D721Med (cell line): ENCODE measurements at places on chromosomes 2 and 18.

- no peak for DNase-seq
These were observed 267.7 kb upstream of the SPRED2 start for GRCh38 chr2:65700004-65700651.

- no peak for DNase-seq
These were observed 54.9 kb upstream of the BZW1 start for GRCh38 chr2:200756618-200757321.

GRCh38 chr18:9340472-9340871 is 5.9 kb downstream of the TWSG1 start:
- no peak for DNase-seq

DNA sequence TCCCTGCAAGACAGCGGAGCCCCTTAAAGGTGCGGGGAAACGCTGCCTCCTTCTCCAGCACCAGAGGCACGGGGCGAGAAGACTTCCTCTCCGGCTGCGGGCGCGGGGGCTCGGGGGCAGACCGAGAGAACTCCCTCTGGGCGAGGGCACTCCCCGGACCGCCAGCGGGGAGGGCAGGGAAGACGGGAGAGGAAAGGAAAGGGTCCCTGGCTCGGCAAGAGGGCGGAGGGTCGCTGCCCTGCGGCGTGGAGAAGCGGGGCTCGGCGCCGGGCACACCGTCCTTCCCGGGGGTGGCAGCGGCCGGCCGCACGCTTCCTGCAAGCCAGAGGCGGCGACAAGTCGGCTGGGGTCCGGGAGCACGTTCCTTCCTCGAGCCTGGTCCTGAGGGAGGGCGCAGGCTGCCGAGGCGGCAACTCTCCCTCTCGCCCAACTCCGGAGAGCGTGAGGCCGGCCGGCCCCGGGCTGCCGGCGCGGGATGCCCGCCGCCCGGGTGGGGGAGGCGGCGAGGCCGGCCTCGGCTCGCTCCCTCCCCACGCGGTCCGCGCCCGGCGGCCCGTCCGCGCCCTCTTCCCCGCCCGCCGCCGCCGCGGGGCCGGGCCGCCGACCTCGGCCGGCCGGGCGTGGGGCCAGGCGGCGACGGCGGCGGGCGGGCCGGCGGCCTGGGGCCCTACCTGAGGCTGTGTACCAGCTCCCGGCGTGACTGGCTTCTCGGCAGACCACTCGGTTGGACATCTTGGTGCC is 1.1 kb downstream of the MEMO1 start:
- DNase-seq, result no peak

- DNase-seq, result no peak
These were observed 344.9 kb downstream of the RBM43 start for GRCh38 chr2:150916467-150917396.

- DNase-seq, result no peak
These were observed 33.8 kb downstream of the CCDC93 start for GRCh38 chr2:117979911-117980701.

GRCh38 chr2:194619366-194619765 is 1037.7 kb upstream of the SLC39A10 start:
- no peak for DNase-seq

- DNase-seq, result no peak
These were observed 13.0 kb upstream of the TYMS start for GRCh38 chr18:644395-645004.

DNA sequence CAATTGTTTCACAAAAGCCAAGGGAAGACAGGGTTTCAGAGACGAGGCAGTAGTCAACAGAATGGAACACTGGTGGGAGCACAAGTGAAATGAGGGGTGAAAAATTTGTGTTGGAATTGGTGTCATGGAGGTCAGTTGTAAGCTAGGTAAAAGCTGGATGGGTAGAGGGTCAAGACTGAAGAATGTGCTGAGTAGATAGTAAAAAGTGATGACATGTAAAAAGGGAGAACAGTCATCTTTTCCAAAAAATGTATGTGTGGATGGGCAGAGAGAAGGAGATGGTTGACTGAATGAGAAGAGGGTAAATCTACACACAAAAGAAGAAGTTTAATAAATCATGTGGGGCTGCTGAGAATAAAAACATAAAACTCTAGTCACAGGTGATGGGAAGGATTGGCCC is 92.7 kb upstream of the COL3A1 start:
- no peak for DNase-seq

- DNase-seq, result no peak
These were observed 5.0 kb upstream of the UGT1A1 start for GRCh38 chr2:233754872-233755611.

GRCh38 chr2:129885735-129886134 is 93.7 kb upstream of the RAB6C start:
- no peak for DNase-seq

DNA sequence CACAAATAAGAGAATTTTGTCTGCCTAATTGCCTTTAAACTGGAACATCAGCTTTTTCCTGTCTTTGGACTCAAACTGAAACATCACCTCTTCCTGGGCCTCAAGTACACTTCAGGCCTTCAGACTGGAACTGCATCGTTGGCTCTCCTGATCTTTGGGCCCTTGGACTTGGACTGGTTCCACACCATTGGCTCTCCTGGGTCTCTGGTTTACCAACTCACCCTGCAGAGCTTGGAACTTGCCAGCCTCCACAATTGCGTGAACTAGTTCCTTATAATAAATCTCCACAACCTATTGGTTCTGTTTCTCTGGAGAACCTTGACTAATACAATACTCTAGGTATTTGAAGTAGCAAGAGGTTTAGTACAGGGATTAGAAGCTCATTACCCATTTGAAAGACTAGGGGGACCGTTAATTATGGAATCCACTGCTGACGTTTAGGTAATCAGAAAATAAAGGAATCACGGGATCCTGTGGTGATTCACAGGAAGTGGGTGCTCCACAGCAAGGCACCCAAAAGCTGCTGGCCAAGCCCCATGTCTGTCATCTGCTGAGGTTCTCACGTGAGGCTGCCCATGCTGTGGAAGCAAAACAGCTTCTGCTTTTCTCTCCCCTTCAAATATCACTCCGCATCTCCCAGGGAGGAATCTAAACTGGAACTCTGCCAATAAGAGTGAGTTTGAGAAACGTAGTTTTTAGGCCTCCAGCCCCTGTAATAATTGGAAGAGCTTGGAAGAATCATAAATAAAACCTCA is 20.0 kb upstream of the SGPP2 start:
- no peak for DNase-seq

GRCh38 chr2:206940546-206940945 is 1.2 kb downstream of the CPO start:
- DNase-seq, result no peak

GRCh38 chr2:184945326-184945725 is 347.0 kb downstream of the ZNF804A start:
- no peak for DNase-seq

GRCh38 chr2:200658278-200658864 is 72.6 kb downstream of the AOX1 start:
- no peak for DNase-seq

GRCh38 chr2:57936216-57936615 is 110.4 kb upstream of the VRK2 start:
- no peak for DNase-seq

DNA sequence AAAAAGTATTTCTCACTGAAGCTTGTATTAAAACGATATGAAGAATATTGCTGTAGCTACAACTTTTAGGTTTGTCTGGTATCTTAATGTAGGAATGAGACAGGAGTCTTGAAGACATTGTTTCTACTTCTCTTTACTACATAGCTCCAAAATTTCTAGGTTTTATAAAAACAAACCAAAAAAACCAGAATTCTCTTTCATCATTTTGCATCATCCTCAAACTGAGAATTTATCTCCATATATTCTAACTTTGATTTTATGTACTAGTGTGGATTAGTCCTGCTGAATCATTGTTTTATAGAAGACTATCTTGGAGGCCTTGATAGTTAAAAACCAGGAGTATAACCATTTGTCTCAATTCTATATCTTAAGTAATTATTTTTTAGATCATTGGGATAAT is 100.2 kb downstream of the ICA1L start:
- no peak for DNase-seq

DNA sequence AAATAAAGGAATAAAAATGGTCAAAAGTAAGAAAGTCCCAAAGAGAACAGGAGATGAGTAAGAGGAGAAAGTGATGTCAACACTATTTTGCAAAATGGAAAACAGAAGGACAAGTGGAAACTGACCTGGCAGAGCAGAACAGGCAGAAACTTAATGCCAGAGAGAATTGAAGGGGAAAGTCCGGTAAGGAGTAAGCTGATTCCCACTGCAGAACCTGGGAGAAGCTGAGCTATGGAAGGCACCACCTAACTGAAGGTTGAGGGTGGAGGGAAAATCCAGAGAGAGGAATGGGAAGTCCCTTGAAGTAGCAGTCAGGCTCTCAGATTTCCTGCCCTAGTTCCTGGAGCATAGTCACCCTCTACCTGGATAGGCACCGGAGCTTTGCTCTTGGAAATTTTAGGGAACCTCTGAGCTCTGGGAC is 59.8 kb downstream of the MOGAT1 start:
- DNase-seq, result no peak

GRCh38 chr2:97712693-97713295 is 582 bp upstream of the ZAP70 start:
- no peak for DNase-seq
